ENCODE measurements at places on chromosomes 4 and X.

DNA sequence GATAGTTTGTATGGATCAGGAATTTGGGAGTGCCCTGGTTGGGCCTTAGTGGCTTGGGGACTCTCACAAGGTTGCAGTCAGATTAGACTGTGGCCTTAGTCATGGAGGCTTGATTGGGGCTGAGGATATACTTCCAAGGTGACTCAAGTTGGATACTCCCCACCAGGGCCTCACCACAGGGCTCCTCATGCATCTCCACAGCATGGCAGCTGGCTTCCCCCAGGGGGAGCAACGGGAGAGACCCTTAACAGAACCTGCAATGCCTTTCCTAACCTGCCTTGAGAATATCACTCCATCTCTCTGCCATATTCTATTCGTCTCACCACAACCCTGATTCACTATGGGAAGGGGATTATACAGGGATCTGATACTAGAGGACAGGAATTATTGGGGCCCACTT, 161.9 kb downstream of the RELL1 start:
- DNase-seq = no peak

DNA sequence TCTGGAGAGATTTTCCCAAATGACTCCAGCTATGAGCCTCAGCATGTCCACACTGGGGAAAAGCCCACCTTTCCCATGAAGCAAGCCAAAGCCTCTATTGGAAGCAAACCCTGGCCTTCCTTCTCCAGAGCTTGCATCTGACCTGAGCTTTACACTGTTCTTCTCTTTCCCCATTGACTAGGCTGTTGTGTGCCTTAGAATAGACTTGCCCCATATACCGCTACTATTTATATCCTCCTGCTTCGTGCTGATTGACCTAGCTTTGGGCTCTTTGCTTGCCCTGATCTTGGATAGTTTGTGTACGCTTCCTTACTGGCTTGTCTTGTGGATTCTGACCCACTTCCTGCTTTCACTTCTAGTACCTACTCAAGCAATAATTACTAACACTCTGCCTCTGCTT, 30.9 kb downstream of the FAM9B start:
- DNase-seq = no peak

- no peak for DNase-seq
Measured at GRCh38 chr4:107862658-107863057, 37.9 kb downstream of the SGMS2 start.

DNA sequence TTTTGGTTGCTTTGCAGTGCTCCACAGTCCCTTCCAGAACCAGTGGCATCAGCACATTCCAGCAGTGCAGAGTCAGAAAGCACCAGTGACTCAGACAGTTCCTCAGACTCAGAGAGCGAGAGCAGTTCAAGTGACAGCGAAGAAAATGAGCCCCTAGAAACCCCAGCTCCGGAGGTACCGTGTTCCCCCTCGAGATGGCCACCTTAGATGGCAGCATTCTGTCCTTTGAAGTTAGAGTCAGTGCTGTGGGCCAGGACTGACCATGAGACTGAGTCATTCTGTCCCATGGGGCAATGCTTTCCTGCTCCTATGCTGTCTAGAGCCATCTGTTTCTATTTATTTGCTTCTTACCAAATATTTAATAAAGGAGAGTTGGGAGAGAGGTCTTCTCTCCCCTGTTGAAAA, 112.3 kb downstream of the KLHL8 start:
- no peak for DNase-seq

- no peak for DNase-seq
Measured at GRCh38 chrX:151722241-151722846, 6.5 kb downstream of the FATE1 start.

DNA sequence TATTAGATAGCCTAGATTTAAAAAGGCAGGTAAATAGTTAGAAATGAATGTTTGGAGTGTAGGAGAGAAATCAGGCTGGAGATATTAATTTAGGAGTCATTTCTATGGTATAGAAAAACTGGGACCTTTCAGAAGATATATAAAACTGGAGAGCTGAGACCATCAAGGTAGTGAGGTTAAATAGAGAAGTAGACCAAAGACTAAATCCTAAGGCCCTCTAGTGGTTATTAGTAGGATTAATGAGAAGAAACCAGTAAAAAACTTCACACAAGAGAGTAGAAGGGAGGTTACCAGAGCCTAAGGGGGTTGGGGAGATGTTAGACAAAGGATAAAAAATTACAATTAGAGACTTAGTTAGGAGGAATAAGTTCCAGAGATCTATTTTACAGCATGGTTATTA, 351.0 kb upstream of the SPANXN1 start:
- DNase-seq = no peak

- no peak for DNase-seq
Measured at GRCh38 chr4:83890231-83890630, 354.3 kb downstream of the GPAT3 start.

GRCh38 chr4:159395693-159396092, 292.8 kb downstream of the RAPGEF2 start:
- no peak for DNase-seq

DNA sequence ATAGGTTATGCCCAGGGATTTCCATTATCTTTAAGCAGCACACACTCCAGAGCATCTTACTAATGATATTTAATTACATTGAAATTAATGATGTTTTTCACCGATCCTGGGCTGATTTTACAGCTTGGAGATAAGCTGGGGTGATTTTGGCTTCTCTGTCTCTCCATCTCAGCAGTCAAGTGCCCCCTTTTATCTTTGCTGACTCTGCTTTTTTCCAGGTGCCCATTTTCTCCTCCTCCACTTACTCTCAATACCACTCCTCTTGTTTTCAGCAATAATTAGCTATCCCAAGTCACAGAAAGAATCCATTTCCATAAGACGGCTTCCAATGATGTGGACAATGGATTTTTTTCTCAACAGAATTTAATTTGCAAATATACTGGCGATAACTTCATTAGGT, 266.7 kb downstream of the GBA3 start:
- no peak for DNase-seq

DNA sequence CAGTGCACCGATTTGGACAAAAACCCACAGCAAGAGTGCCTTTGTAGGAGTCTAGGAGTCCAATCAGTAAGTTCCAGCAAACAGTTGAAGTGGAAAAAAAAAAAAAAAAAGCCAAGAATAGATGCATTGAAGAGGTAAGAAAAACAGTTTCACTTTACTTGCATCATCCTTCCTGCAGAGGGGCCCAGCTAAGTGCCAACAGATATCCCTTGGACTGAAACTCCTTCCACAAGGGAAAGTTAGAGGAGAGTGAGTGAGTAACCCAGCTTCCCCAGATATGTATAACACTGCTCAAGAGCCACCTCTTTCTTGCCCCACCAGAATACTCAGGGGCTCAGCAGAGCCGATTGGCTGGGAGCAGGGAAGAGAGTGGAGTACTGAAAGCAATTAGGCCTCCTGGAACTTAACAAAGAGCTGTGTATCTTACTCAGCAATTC, 617.7 kb upstream of the SMIM31 start:
- DNase-seq = no peak

- DNase-seq = no peak
Measured at GRCh38 chr4:128416921-128417320, 129.3 kb upstream of the PGRMC2 start.

DNA sequence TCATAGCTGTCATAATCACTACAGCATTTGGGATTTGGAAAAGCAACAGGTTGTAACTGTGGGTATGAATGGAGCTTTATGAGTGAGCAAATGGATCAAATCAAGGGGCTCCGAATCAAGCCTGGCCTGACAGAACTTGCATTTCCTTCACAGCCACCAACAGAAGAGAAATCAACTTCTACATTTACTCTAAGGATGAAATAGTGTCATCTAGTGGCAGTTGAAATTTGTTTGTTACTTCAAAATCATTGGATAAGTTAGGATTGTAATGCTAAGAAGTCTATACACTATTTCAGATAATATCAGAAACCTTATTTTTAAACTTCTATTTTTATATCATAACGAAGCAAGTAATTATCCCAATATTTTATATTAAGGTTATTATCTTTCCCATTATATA, 10.7 kb upstream of the WDR17 start:
- DNase-seq = no peak

DNA sequence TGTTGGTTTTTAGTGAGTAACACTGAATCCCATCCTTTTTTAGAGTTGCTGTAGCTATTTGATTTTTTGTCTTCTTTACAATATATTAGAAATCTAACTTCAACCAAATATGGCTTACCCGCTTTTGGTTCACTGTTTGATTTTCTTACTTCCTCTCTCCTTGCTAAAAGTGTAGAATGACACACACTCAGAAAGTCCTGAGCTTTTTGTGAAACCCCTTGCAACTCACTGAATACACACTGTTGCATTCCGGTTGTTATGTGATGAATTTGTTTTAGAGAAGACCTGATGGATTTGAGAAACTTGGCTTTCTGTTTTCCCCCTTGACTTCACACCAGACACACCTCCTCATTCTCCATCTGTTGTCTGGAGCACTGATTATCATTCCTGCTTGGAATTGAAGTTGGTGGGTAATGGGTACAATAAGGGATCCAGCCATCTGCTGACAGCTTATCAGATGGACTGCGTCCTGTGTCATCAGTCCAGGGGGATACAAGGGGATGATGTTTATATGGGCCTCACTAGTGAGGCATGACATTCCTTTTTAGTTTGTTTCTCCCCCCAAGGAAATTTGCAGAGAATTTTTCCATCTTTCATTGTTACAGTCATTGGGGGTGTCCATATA, 5.2 kb downstream of the TMEM164 start:
- no peak for DNase-seq

GRCh38 chr4:120691536-120691935, 231.0 kb downstream of the PRDM5 start:
- DNase-seq = no peak

- DNase-seq = no peak
Measured at GRCh38 chrX:13082206-13083065, 38.0 kb upstream of the FAM9C start.

DNA sequence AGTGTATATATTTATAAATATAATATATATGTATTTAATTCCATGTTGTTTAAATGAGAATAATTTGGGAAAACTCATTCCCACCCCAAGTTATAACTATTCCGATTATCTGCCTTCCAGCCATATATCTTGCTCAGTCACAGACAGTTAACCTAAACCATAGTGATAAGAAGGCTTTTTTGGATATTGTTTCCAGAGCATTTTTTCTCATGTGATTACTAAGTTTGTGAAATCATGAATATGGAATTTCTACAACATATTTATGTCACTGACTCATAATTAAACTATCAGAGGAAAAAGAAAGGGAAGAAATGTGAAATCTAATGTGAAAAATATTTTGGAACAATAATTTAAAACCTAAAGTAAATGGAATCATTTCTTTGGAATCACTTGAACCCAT, 1163.5 kb upstream of the PABPC4L start:
- no peak for DNase-seq

DNA sequence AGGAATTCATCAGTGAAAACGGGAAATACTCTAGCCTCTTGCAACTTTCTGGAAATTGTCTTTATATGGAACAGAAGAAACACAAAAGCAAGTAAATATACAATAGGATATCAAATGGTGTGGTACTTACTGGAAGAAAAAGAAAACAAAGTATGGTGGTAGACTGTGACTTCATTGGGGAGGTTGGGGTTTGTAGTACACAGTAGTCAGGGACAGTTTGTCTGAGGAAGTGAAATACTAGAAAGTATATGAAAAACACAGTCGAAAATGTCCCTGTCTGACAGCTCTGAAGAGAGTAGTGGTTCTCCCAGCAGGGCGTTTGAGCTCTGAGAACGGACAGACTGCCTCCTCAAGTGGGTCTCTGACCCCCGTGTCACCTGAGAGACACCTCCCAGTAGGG, 390.0 kb upstream of the NWD2 start:
- DNase-seq = no peak

DNA sequence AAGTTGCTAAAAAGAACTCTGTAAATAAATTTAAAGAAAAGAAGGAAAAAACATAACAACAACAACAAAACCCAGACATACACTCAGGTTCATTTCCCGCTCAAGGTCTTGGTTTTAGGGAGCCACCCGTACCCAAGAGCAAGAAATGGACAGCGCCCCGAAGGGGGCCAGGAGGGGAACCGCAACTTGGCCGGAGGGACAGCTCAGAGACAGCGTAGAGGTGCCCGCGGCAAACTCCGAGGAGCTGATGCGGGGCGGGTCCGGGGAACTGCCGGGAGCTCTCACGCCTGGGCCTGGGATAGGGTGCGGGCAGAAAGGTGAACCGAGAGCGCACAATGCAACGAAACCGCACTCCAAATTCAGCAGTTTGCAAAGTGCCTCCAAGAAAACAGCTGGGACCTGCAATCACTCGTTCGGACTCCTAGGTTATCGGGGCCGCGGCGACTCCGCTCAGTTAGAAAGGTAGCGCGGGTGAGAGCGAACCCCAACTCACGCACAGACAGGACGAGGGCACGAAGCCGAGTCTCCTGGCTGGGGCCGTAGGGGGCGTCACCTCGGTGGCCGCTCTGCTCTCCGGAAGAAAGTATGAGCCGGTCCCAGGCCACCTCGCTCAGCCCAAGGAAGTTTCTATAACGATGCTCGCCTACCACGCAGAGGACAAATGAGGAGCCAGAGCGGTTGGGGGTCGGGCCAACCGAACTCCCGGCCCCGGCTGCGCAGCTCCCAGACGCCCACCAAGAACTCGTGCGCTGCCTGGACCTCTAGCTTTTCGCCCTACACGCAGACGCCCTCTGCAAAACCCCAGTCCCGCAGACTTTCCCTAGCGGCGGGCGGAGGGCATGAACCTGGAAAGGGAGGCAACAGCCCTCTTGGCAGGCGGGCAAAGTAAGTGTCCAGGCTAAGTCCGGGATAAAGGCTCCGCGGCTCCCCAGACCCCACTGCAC, 1.4 kb downstream of the NDNF start:
- DNase-seq = no peak

DNA sequence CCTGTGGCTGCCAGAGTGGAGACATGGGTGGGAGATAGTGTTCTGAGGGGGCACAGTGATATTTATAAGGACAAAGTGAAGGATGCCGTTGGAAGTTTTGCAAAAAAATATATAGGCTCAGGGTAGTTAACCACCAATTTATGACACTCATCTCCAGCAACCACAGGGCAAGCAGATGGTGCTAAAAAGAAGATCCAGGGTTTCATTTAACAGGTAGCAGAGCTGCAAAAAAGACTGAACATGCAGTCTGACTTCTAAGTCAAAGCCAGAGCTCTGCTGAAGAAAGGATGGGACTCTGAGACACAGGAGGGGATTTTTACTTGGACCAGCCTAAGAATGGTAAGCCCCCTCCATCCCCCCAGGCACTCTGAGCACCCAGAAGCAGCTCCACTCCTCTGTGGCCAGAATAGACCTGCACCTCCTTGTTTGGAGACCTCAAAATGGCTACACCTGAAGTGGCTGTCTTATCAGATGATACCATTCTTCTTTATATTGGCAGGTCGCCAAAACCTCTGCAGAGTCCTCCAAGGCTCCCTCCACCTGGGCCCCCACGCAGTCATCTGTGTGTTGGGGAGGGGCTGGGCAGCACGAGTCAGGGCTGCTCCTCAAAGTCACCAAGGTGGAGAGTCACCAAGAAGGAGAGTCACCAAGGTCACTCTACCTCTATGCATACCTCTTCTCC, 161.4 kb upstream of the FAM9B start:
- no peak for DNase-seq

DNA sequence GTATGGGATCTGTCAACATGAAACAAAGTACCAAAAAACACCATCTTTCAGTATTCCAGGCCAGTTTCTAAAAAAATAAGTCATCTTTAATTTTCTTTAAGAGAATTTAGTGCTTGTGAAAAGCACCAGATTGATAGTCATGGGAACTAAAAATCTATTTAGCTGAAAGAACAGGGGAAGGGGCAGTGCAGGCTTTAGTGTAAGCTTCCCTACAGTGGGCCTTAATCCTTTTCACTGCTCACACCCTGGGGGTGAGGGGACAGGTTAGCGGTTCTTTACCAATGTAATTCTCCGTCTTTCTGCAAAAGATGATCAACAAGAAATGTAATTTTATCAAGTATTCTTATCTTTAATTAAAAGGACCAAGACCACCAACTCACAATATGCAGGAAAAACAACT, 47.1 kb downstream of the CHIC2 start:
- no peak for DNase-seq

- DNase-seq = no peak
Measured at GRCh38 chr4:138217567-138217966, 24.6 kb downstream of the SLC7A11 start.

All from NCI-H1092 (cell line).